ENCODE measurements at places on chromosomes 6 and 20.

- DNase-seq: no peak
These were observed 54.5 kb downstream of the DZANK1 start for GRCh38 chr20:18412221-18412901.

DNA sequence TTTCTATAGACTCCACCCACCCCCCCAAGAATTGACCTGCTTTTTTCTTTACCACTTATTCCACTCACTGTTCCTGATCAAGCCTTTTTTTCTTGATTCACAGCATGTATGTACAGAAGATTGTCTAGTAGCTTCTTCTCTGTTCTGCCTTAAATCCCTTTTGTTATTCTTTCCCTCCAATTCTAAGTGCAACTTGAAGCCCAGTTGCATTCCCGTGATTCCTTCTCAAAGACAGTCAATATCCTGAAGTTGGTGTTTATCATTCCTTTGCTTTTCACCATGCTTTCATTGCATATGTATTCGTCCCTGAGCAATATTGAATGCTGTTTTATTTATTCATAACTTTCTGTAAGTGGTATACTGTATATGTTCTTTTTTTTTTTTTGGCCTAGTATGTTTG, 21.0 kb downstream of the XRN2 start:
- DNase-seq: no peak

- DNase-seq: no peak
These were observed 19.1 kb downstream of the ADGRB3 start for GRCh38 chr6:68654134-68654533.

DNA sequence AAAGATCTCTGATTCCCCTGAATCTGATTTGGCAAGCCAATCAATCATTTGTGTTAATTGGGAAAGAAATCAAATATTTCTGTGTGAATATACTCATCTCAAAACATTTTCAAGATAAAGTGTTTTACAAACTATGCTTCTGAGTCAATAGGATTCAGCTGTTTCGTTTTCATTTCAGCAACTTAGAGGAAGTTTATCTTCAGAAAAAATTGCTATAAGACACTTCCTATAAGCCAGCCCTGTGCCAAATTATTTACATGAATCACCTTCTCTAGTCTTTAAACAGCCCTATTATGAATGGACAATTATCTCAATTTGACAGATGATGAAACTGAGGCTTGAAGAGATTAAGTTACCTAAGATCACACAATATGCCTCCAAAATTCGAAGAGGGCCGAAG, 10.9 kb downstream of the DEFB129 start:
- no peak for DNase-seq

DNA sequence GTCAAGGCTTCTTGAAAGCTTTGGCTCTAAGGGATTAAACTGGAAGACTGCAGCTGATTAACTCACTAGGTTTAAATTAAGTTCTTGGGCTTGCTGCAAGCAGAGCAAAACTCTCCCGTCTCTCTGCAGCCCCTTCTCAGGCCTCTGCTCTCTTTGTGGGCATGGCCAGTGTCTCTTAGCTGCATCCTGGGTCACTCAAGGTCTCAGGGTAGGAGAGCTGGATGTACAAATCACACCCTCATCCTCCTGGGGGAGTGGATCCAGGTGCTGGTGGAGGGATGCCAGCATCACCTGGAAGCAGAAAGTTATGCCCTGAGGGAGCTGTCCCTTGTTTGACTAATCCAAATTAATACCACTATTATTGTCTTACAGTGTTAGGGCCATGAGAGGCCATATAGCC, 35.8 kb downstream of the GCM1 start:
- no peak for DNase-seq

DNA sequence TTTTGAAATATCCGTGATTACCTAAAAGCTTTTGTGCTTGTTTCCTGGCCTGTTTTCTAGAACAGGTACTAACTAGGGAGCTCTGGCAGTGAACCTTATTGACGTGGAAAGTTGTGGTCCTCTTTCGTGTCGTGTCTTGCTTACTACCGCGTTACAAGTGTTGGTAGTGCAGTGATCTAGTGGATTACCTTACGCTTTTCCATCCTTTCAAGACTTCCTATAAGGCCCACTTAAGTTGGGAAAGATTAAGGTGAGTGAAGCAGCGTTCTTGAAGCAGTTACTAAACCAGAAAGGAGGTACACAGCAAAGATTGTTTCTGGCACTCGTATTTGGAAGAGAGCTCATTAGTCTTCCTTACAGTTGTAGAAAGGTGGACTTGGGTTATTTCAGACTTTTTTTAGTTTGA, 1.9 kb downstream of the PNRC1 start:
- DNase-seq: no peak

- DNase-seq: no peak
These were observed 280.2 kb downstream of the CDKAL1 start for GRCh38 chr6:20814494-20814893.

GRCh38 chr6:5453546-5453945, 192.2 kb downstream of the FARS2 start:
- DNase-seq: no peak

GRCh38 chr6:47663462-47664216, 34.7 kb upstream of the ADGRF4 start:
- DNase-seq: no peak

DNA sequence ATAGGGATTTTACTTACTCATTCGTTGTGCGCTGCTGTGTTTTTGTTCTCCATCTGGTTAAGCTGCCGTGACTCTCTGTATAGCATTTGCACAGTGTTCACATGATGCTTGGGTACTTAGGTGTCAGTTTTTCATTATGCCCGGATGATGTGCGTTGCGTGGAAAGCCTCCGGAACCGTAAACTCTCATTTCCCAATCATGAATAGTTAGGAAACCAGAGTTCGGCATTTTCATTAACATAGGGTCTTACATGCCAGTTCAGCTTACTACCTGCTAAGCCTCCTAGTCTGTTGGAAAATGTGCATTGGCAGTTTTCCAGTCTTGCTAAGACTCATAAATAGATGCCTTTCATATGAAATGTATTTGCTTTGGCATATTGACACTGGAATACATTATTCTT, 483.4 kb upstream of the FLRT3 start:
- DNase-seq: no peak

Data from natural killer cell treated with Interleukin-12 subunit alpha and Interleukin-12 subunit beta and Interleukin-15 and Interleukin-18, amount 100 ng/mL, for 72 hours (primary cell).